Right lung (tissue), 10 donors: ENCODE measurements at places on chromosomes 11 and 22. TPM values are rescaled to one million over a fixed set of nuclear protein-coding genes. Genes with fewer than 3 reads are reported as not detected.

TUBGCP6 gene
- polyA plus RNA-seq: 44.8 TPM

NXPE2 gene
- 0.25 TPM for polyA plus RNA-seq

CHRNA10 gene
- 3.3 TPM for polyA plus RNA-seq

PDE3B gene
- 34.9 TPM for polyA plus RNA-seq

SLC22A12 gene
- polyA plus RNA-seq: not detected

CSRP3 gene
- 1.5 TPM for polyA plus RNA-seq

P2RX3 gene
- polyA plus RNA-seq: 0.16 TPM

CSF2RB gene
- 3.7 TPM for polyA plus RNA-seq
